Non-pigmented ciliary epithelial cell (primary cell): ENCODE measurements at places on chromosomes 6 and 20.

DNA sequence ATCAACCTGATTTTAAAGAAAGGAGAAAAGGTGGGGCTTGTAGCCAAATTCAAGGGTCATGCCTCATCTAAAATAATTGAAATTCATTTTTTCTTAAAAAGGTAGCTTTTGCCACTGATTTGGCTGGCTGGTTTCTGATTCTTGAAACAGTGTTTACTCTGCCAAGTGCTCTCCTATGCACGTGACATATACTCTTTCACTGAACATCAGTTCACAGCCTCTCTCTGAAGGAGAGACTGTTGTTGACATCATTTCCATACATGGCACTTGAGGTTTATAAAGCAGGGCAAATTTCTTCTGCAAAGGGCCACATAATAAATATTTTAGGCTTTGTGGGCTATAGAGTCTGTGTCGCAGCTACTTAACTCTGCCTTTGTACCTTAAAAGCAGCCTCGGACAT is 40.4 kb upstream of the DOK5 start:
- no peak for DNase-seq

GRCh38 chr6:156869980-156870398 is 92.8 kb downstream of the ARID1B start:
- no peak for DNase-seq

- peak; percentile 97 for DNase-seq
Observed at GRCh38 chr6:169097381-169097959, 156.2 kb downstream of the THBS2 start.

DNA sequence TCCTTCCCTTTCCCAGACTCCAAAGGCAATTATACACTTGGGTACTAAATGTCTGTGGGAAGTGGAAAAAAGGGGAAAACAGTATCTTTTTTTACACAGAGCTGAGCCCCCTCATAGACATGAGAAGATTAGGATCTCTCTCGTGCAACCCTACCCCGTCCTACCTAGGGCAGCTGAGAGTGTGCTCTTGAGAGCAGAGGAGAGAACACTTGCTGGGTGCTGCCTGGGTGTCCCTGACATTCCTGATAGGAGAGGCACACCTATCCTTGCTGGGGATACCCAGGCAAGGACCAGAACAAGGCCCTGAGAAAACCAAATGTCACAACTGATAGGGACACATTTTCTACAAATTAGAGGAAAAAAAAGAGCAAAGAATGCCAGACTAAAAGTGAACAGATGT is 81.2 kb downstream of the PREP start:
- DNase-seq, result no peak

DNA sequence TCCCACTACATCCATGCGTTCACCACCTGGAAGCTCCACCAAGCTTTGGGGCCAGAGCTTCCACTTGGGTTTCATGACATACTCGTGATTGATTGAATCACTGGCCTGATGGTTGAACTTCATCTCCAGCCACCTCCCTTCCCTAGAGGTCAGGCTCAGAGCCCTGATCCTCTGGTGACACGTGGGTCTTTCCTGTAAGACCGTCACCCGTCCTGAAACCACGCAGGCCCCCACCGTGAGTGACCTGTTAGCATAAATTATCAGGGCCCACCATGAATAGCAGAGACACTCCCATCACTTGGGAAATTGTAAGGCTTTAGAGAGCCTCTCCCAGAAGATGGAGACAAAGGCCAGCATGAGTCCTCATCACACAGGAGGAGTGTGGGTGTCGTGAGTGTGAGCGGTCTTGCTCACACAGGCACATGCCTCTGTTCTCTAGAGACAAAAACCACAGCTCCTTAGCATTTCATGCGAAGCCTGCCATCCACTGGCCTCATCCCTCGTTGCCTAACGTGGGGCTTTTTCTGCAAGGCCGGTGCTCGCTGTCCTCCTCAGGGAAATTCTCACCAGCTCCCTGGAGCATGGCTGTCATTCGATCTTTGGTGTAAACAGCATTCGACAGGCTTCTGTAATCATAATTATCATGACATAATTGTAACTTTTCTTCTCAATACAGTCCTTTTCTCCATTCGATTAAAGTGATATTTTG is 65.1 kb upstream of the DUSP22 start:
- no peak for DNase-seq

DNA sequence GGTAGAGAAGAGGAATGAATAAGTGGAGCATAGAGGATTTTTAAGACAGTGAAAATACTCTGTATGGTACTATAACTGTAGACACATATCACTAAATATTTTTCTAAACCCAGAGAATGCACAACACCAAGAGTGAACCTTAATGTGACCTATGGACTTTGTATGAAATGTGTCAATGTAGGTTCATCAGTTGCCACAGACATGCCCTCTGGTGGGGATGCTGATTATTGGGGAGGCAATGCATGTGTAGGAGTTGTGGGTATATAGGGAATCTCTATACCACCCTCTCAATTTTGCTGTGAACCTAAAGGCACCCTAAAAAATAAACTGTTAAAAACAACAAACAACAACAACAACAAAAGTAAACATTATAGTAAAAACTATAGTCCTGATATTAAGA is 293.7 kb downstream of the RNF144B start:
- DNase-seq, result no peak

GRCh38 chr6:112511441-112511840 is 164.3 kb downstream of the RFPL4B start:
- no peak for DNase-seq

GRCh38 chr6:3791526-3792203 is 40.2 kb upstream of the PXDC1 start:
- no peak for DNase-seq

DNA sequence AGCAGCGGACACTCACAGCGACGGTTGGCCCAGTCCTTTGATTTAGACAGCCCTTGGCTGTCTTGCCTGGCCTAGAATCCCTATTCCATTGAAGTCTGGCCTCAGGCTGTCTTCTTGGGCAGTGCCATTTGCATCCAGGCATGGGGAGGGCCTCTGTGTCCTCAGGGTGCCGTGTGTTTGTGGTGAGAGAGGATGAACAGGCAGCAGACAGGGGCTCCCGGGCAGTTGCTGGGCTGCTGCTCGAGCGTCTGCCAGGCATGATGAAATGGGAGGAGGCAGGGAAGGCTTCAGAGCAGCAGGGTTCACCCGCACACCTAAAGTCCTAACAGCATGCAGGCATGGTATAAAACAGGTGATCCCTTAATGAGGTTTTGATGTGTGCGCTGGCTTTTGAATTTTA is 126.9 kb downstream of the SOBP start:
- DNase-seq, result no peak

- no peak for DNase-seq
Observed at GRCh38 chr6:75486850-75487518, 6.6 kb downstream of the FILIP1 start.

GRCh38 chr6:140548366-140548765 is 1173.9 kb upstream of the CITED2 start:
- no peak for DNase-seq

GRCh38 chr20:59190466-59190865 is 26.8 kb downstream of the ZNF831 start:
- DNase-seq, result no peak

DNA sequence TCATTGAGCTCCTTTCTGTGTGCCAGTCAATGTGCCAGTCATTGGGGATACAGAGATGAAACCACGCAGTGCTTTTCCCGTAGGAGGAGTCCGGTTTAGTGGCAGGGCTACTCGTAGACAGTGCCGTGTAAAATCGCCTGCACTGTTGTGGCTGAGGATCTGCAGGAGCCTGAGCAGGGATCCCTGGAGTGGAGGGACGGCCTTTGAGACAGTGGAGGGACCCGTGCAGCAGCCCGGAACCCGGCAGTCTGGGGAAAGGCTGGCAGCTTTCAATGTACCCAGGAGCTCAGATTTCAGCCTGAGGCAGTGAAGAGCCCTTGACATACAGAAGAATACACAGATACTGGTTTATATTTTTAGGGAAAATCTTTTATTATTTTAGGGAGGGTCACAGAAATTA is 203.3 kb downstream of the ARID1B start:
- no peak for DNase-seq

DNA sequence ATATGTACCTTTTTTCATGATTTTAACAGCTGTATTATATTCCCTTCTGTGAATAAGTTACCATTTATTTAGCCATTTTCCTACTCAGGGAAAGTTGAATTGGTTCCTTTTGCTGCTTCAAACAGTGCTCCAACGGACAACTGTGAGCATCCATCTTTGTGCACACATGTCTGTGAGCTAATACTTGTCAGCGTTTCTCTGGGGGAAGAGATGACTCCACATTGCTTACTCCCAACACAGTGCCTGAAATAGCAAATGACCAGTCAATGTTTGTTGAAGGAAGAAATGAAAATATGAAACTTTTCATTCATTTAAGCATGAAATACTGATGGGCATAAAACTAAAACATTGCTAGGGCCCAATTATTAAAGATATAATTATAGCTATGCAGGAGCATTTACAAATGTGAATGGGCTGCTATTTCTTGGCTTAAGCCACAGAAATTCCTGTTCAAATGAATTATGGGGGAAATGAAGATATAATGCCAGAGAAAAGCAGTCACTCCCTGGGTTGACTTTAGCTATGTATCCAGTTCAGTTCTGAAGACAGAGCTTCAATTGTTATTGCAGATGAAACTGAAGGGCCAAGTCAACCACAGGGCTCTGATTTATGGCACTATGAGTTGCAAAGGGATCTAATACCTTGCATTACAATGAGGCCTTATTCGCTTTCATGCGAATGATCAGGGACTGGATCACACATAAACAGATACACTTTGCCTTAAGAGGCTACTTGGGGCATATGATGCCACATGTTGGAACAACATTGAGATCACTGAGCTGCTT is 47.4 kb upstream of the FOXC1 start:
- no peak for DNase-seq
